ENCODE measurements at places on chromosomes 6 and 20.
A peak's percentile ranks its signal among the peaks of the same experiment; 100 is the strongest.

GRCh38 chr6:683742-684440 is 9.0 kb downstream of the EXOC2 start:
- peak; percentile 20 for DNase-seq

- no peak for DNase-seq
These were observed 167.6 kb upstream of the KCNK16 start for GRCh38 chr6:39490108-39490507.

DNA sequence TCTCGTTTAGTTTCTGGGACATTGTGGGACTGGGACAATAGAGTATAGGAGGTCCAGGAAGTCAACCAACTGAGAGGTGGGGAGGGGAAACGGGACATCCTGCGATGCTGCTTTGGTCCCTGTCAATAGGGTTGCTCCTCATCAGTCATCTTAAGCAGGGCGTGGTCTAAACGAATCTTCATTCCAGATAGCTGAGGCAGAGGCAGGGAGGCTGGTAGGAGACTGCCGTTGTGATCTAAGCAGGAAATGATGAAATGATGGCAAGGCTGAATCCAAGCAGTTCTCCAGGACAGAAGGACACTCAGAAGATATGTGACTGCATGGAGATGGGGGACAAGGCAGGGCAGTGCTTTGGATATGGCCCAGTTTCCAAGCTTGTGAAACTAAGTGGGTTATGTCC is 953.4 kb downstream of the KIF16B start:
- DNase-seq = no peak

DNA sequence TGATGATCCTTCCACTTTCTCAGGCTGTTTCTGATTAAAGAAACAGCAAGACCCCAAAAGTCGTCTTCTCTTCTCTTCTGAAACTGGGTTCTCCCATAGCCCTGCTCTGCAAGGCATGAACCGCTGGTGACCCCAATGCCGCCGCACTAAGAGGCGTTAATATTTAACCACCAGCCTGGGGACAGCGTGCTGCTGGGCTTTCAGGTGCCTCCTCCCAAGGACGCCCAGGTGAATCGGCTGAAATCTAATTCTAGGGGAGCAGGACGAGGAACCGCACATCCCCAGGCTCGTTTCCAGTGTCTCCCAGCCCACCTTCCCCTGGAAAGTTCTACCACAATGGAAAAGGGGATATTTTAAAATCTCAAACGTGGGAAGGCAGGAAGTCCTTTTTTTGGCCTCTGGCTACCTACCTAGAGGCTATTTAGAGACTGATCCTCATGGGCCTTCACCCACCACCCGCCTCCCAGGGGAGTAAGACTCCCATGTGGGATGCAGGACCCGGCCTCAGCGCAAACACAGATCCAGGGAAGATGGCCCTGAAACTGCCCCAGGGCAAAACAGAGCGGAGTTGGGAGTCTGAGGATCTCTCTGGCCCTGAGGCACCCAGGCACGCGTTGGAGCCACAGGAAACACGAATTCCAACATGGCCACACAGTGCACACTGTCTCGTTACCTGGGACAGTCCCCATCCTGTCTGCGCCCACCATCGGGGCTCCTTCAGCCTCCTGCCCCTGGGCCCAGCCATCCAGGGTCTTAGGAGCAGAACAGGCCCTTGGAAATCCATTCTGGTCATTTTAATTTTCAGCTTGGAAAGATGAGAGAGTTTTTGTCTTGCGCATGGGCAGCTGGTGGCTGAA is 56.2 kb downstream of the BMP7 start:
- DNase-seq = no peak

DNA sequence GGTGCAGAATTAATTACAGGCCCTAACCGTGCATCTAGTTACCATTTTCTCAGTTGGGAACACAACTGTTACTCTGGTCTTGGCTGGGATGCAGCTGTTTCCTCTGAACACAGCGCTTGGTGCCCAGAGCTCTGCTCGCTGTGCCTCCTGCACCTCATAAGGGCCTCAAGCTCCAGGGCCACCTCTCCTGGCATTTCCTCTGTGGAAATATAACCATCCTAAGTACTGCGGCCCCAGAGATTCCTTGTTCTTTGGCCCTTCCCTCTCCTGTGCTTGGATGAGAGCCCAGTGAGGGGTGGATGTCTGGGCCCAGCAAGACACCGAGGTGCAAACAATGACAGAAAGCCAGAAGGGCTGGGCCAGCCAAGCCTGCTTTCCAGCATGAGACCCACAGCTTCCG is 169.9 kb upstream of the CST7 start:
- DNase-seq = no peak

- no peak for DNase-seq
These were observed 38.9 kb downstream of the CDK19 start for GRCh38 chr6:110776413-110776812.

DNA sequence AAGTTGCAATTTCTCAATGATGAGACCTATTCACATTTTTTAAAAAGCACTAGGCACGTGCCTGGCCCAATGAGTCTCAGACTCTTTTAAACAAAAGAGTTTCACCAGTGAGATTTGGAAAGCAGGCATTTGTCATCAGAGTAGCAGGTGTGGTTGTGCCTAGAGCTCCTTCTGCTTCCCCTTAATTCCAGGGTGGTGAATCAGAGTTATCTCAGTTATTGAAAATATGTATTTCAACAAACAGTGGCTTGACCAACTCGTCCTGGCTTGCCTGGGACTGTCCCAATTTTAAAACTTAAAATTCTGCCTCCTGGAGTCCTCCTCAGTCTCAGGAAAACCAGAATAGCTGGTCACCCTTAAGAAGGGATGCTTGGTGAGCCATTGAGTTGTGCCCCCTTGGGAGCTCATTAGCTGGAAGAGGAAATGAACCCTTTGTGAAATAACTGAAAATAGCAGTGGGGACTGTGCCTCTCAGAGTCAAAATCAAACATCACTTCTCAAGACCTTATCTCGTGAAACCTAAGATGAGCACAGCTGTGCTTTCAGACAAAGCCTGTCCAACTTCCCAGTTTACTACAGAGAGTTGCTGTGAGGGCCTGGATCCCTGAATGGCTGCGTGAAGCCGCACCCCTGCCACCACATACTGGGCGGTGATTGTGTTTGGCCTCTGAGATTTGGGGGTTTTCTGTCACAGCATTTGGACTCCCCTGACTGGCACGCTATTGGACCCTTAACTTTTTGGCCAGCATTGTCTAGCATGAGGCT is 116.3 kb downstream of the ANKRD60 start:
- DNase-seq = no peak

DNA sequence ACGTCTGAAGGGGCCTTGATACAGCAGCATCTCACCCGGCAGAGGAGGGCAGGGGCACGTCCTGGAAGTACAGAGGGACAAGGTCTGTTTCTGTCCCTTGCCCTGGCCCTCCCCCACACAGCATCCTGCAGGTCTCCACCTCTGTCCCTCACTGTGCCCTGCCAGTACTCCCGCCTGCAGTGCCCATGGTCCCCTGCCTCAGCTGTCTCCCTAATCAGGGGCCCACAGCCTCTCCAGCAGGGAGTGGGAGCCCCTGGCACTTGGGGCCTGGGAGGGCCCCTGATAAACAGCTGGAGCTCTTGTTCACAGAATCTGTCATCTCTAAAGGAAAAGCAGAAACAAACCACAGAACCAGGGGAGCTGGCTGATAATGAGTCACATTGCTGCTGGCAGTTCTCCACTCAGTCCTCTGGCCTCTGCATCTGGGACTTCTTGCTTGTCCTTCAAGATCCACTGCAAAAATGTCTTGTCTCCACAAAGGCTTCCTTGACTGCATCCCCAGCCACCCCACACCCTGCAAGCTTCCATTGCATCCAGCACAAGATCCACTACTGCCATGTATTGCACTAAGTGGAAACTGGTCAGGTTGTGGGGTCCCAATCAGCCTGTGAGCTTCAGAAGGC is 33.2 kb upstream of the TAF8 start:
- DNase-seq = no peak

GRCh38 chr6:39213195-39213920 is 15.9 kb downstream of the KCNK5 start:
- DNase-seq = no peak

DNA sequence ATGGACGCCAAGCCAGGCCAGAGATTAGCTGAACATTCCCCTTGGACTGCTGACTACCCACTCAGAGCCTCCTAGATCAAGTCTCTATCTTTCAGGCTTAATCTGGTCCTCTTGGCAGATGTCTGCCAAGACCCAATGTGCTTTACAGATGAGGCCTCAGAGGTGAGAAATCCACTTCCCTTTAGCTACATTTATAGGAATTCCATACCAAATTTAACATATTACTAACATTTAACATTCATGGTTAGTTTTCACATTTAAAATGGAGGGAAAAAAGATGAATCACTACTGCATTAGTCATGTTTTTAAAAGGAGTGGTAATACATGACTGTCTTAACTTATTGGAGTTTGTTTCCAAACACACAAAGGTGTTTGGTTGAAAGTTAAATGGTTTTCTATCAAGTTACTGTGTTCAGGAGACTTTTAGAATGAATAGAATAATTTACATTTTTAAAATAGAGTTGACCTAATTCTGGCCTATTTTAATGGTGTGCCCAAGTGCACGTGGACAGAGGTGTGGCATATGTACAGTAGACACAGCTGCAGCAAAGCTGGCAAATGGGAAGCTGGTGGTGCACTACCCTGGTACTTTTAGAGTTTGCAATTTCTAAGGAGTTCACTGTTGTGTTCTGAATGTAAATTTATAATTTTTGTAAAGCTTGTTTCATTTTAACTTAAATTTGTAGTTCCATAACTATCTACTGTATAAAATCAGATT is 41.9 kb upstream of the CALHM6 start:
- DNase-seq = no peak

- no peak for DNase-seq
These were observed 506.6 kb upstream of the NOX3 start for GRCh38 chr6:155962276-155962675.

DNA sequence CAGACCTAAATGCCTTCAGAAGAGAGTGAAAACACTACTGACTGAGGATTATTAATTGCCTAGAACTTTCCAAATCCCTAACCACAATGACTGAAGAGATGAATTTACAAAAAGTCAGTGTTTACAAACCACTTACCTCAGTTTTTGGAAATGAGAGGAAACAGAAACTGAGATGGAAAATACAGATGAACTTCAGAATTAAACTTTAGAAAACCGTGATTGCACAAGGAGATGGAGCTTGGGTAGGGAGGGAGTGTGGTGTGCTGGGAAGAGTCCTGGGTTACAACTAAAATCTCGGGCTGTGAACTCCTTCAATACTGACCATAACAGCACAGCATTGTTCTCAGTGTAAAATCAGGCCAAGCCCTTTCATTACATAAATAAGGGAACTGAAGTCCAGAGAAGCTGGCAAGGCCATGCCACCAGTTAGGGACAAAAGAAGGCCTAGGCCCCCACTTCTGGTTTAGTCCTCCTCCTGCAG is 4.0 kb downstream of the ELMO2 start:
- DNase-seq = peak; percentile 78

DNA sequence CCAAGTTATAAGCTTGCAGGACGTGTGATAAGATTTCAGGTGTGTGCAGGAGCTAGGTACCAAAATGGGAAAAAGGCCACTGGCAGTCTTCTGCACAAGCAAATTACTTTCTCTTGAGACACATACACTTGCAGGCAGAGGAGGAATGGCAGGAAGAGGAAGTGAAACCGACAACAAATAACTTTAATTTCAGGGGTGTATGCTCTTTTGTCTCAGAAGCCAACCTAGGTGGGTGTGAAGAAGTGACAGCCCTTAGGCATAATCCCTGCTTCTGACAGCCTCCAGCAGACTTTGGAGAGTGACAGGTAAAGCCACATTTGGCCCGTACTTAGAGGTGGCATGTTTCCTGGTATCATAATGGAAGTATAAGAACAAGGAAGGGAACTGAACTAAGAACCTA is 118.8 kb upstream of the TRAF3IP2 start:
- DNase-seq = peak; percentile 39

- DNase-seq = no peak
These were observed 118.6 kb downstream of the PLCB1 start for GRCh38 chr20:8250539-8251200.

- DNase-seq = no peak
These were observed 396.9 kb upstream of the EYS start for GRCh38 chr6:66103954-66104353.

GRCh38 chr20:53428588-53428987 is 165.1 kb downstream of the ZNF217 start:
- DNase-seq = no peak
